ENCODE measurements at places on chromosomes 6 and 20.

DNA sequence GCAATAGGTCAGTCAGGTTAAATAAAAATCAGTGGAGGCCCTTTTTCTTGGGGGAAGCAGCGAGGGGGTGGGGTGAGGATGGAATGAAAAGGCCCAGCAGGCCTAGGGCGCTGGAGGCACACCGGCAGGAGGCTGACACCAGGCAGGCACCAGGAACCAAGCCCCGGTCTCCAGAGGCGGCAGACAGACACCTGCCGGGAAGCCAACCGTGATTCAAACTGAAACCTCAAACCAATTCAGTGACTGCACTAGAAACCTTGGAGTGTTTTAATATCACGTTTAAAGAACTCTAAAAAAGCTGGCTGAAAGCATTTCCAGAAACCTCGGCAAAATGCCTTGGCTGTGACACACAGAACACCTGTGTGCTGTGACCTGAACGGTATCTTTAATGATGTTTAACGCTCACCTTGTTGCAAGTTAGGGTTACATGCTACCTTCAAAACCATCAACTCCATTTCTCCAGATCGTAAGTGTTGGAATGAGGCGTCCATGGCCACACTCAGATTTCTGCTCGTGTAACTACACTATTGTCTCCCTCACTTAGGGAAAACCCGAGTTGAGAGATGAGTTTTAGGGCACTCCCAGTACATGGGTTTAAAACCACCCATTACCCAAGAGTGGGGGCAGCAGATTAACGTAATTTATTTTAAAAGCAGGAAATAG lies 27.2 kb downstream of the DIDO1 start:
- DNase-seq: no peak

- peak; percentile 95 for DNase-seq
Measured at GRCh38 chr6:81752084-81752920, at the start of gene TENT5A. Gene TENT5A (minus strand): TSS chr6:81752681. CDS start chr6:81752141, 540 bp downstream.

DNA sequence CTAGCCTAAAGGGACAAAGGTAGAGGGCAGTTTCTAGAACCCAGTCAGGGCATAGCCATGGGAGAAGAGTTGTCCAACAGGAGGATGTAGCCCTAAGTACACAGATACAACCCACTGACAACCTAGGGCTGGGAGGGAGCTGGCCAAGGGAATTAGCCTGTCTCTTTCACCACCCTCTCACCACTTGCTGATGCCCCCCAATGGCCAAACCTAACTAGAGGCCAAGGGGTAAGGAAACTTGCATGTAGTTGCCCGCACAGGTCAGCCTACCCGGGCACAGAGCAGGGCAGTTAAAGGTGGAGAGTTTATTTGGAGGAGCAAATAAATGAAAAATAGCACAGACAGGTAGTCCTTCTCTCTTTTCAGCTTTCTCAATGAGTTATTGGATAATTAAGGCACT lies 143.3 kb downstream of the LRFN2 start:
- no peak for DNase-seq

DNA sequence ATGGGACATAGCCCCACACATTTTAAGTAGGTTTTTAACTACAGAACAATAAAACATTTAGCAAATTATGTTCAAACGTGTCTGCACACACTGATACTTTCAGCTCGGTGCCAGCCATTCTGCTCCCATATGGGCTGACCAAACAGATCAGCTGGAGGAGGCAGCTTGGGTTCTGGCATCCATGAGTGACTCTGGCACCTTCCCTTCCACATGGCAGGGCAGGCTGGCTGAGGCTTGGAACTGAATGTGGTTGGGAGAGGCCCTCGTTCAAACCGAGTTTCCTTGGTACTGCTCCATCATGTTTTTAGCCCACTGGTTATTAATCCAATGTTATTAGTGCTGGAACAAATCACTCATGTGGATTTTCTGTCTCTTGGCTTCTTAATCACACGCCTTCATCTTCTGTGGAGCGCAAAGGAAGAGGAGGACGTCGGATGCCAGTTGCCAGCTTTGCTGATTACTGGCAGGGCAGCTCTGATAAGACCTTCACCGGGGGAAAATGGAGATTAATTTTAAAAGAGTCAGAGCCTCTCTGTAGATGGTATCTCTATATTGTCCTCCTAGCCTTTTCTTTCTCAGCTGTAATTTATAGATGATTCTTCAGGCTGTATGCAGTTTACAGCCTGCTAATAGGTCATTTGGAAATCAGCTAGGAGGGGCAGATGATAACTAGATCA lies 93.1 kb upstream of the TIAM2 start:
- DNase-seq: peak; percentile 33

GRCh38 chr6:56520218-56520617 lies 122.5 kb downstream of the DST start:
- no peak for DNase-seq

GRCh38 chr6:6723921-6724538 lies 135.5 kb downstream of the LY86 start:
- peak; percentile 60 for DNase-seq

DNA sequence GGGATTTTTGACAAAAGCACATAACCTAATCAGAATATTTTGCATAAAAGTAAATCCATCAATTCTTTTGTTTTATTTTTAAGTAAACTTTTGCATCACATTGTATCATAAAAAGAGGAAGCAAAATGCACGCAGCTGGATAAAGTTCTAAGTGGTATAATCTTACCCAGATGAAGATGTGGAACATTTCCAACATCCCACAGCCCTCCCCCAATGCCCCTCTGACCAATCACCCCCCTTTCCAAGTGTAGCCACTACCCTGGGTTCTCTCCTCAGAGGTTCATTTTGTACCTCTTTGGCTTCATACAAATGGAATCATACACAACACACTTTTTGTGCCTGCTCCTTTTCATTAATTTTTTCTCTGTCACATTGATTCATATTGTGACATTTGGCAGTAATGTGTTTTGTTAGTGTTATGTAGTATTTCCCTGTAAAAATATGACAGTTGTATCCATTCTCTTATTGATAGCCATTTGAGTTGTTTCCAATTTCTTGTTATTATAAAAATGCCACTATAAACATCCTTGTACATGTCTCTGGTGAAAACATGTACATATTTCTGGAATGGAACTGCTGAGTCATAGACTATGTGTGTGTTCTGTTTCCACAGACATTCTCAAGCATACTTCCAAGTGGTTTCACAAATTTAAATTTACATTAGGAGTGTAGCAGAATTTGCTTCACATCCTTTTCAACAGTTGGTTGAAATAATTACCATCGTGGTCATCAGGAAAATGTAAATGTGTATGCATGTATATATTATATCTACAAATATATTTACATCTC lies 92.9 kb upstream of the SYNDIG1 start:
- DNase-seq: peak; percentile 14

DNA sequence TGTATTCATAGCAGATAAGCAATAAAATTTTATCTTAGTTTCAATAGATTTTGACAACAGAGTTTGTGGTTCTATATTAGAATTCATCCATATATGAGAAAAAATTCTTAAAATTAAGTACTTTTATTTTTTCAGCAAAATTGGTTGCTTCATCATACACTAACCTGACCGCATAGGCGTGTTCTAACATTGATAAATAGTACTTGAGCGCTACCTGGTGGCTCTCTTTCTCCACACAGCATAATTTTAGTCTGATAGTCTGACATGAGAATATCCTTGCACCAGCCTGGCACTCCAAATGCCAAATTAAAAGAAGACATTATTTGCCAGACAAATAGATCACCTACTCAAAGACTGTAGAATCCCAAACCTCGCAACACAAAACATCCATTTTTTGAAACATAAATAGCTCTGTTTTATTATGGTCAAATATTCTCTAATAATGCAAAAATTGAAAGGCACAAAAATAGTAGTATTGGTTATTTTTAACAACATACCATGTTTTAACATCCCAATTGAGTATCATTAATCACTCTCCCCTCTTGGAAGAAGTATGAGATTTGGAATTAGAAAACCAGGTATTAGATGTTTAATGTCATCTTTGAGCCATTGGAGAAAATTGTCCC lies 33.0 kb upstream of the FILIP1 start:
- peak; percentile 86 for DNase-seq

DNA sequence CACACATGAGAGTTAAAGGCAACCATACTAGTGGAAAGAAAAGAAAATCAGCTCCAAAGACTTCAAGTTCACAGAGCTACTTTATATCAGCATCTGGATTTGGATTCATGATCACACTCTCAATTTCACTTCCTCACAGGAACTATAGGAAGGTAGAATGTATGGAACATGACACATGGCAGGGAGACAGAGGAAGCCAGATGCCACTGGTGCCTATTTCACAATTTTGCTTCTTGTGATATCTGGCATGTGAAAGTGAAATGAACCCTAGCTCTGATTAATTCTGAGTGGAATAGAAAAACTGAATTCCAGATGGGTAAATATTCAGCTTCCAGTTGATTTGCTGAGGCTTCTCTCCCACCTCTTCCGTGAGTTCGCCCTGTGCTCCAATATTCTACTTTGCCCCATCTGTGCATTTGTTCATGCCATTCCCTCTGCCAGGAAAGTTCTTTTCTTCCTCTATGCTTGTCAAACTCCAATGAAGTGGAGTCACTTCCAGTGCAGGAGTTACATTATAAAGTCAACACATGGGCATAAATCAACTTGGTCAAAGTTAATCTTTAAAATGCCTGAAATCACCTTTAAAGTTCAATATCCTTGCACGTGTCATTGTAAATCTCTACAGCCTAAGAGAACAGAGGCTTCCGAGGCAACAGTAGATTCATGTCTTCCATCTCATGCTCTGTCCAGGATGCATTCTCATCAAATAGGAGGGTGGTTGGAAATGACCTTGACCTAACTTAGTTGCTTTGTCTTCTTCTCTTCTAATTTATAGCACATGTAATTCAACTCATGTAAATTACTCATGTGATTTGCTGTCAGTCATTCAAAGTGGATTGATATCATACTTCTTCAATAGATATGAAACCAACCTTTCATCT lies 275.3 kb downstream of the HIVEP2 start:
- no peak for DNase-seq

- DNase-seq: peak; percentile 82
Measured at GRCh38 chr6:137415127-137415833, 78.9 kb downstream of the OLIG3 start.

- DNase-seq: no peak
Measured at GRCh38 chr20:24678351-24679106, 209.1 kb downstream of the SYNDIG1 start.

- no peak for DNase-seq
Measured at GRCh38 chr6:163806755-163807499, 392.4 kb downstream of the QKI start.

DNA sequence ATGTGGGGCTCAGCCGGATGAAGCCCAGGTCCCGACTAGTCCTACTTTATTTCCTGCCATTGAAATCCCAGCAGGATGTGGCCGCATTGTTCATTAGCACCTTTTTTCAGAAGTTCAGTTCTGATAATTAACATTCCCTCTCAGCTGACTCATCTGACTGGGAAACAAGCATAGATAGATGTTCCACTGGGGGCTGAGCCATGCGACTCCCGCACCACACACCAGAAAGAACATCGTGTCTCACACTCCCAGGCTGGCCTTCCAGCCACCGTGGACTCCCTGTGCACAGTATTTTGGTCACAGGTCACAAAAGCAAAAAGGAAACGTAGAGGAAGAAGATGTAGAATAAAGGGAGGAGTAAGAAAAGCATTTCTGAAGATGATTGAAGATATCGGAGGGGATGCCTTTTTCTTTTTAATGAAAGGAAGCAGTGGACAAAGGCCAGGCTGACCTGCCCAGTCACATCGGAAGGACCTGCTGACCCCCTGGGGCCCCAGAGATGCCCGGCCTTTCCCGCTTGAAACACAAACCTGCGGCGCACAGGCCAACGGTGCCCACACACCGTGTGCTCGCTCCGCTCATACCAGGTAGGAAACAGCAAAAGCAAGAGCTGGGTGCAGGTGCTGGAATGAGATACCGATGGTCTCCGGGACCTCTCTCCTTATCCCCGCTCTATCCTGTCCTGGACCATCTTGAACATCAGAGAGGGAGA lies 11.8 kb downstream of the RPS6KA2 start:
- DNase-seq: no peak

GRCh38 chr6:37013516-37014491 lies 8.3 kb downstream of the FGD2 start:
- DNase-seq: no peak

DNA sequence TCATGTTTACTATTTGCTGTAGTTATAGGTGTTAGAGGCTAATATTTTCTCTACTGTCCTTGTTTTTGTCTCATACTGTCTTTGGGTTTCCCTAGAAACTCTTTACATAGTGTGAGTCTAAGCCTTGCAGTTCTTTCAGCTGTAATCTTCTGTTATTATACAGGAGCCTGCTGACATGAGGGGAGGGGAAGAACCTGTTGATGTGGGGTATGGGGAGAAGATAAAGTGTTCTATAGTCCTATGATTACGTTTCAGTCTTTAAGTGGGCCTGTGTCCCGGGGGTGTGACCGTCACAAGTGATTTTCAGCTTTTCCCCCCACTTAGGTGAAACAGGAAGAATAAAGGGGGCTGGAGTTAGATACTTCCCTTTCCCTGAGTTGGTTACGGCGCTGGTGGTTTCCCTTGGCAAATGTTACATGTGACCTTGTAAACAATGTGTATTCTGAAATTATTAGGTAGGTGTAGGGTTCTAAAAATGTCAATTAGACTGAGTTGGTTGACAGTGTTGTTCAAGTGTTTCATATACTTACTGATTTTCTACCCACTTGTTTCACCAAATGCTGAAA lies 41.3 kb downstream of the REV3L start:
- peak; percentile 41 for DNase-seq

- no peak for DNase-seq
Measured at GRCh38 chr6:126235363-126235762, 104.6 kb upstream of the CENPW start.

- no peak for DNase-seq
Measured at GRCh38 chr20:25580711-25581110, 4.6 kb downstream of the NINL start.

- DNase-seq: no peak
Measured at GRCh38 chr20:17654649-17655285, 27.3 kb downstream of the RRBP1 start.

DNA sequence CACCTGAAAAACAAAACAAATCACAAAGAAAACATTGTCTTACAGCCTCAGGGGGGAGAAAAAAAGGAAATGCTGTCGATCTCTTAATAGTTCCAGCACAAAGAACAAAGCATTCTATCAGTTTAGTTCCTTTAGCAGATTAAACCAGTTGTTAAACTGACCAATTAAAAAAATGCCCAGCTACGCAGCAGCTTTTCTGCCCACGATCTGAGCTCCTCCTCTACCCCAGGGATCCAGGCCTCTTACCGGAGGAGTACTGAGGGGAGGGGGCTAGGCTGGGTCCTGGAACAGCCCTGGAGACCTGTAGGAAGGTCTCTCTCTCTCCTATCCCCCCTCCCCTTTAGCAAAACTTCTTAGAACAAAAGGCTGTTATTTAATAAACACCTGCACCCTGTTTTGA lies 13.4 kb downstream of the PTK7 start:
- no peak for DNase-seq

- DNase-seq: peak; percentile 77
Measured at GRCh38 chr20:40962733-40963504, 65.7 kb upstream of the TOP1 start.

- no peak for DNase-seq
Measured at GRCh38 chr6:91433660-91434534, 847.0 kb upstream of the MAP3K7 start.

DNA sequence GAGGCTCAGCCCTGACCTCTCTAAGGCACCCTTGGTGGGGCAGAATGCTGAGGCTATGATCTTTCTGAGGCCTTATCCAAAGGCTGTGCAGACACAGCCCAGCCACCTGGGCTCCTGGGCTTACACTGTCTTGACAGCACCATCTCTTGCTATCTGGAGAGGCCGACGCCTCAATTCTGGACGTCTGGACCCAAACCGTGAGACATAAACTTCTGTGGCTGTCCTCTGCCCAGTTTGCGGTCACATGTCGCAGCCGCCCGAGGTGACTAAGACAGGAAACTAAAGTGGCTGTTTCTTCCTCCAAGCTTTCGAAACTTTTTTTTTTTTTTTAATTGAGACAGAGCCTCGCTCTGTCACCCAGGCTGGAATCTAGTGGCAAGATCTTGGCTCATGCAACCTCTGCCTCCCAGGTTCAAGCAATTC lies 49.3 kb downstream of the PRR18 start:
- DNase-seq: peak; percentile 77

Measured in hematopoietic multipotent progenitor cell treated with erythropoietin and hydrocortisone succinate and interleukin-3 and kit ligand, for 6 days (in vitro differentiated cells).